Spinal cord (tissue), 10 donors: ENCODE measurements at places on chromosomes 12 and 14.

DNA sequence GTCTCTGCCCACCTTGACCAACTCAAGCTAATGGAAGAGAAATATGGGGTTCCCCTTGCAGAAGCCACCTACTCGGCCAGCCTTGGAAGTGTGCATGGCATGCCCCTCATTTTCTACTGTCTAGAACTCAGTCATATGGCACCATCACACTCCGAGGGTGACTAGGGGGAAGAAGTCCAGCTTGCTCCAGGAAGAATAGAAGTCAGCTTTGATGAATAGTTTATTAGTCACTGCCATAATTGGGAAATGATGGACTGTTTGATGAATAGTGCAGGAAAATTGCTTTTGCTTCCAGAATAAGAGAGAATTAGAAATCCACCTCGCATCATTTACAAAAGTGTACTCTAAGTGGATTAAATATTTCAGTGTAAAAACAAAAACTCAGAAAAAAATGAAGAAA is 1030.6 kb downstream of the VRK1 start:
- DNase-seq: no peak

DNA sequence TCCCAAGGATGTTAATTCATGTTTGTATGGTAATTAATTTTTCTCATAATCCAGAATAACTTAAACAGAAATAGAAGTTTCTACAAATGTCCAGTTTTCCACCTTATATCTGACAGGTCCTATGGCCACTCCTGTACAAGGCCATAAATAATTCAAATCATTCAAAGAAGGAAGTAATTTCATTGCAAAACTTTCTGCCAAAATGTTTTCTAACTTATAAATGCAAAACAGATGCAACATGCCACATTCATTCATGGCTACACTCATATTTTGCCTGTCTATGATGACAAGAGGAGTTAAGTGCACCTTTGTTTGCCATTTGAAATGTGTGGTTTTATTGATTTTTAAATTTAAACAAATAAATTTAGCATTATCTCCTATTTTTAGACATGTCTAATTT is 34.4 kb downstream of the ITPR2 start:
- DNase-seq: no peak

DNA sequence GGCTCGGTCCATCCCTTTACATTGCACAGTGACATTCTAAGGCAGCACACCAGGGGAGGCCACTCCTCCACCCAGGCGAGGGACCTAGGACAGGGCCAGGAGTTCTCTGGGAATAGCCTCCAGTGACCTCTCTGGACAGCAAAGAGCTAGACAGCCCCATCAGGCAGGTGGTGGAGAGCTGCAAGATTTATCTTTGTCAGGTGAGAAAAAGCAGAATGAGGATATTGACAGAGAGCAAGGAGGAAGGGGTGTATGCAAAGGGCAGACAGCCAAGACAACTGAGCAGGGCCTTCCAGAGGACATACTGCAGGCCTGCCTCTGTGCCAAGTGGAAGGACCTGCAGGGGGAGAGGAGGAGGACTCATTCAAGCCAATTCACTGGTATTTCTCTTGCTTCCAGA is 112.4 kb upstream of the MAX start:
- DNase-seq: no peak

- no peak for DNase-seq
Measured at GRCh38 chr12:7130701-7131501, 730 bp downstream of the CLSTN3 start.

GRCh38 chr12:115956659-115957058 is 320.8 kb downstream of the MED13L start:
- no peak for DNase-seq

GRCh38 chr12:5171701-5172100 is 128.0 kb downstream of the KCNA5 start:
- DNase-seq: peak; percentile 54

DNA sequence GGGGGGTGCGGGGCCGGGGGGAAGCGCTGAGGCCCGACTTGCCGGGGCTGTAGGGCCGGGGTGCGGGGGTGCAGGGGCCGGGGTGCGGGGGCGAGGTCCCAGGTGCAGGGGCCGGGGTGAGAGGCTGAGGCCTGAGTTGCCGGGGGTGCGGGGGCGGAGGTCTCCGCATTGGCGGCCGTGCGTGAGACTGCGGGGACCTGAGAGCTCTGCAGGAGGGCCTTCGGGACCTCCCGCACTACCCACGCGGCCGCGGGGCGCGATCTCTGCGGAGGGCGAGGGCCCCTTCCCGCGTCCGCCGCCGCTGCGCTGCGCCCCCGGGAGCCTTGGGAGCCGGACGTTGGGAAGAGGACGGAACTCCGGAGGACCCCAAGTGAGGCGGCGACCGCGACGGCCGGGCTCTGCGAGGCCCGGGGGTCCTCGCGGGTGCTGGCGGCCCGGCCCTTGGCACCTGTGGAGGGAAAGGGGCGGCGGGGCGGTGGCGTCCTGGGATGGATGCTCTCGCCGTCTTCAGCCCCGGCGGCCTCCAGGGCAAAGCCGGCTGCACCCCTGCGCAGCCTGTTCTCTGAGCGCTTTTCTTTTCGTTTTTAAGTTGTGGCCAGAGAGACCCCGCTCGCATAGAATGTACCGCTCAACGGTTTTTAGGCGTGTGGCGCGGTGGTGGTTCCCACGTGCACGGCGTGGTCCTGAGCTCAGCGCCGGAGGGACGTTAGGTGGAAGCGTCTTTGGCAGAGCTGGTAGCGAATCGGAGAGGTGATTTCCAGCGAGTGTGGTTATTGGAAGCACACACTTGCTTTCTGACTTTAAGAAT is 1.3 kb downstream of the PIWIL1 start:
- DNase-seq: peak; percentile 51

DNA sequence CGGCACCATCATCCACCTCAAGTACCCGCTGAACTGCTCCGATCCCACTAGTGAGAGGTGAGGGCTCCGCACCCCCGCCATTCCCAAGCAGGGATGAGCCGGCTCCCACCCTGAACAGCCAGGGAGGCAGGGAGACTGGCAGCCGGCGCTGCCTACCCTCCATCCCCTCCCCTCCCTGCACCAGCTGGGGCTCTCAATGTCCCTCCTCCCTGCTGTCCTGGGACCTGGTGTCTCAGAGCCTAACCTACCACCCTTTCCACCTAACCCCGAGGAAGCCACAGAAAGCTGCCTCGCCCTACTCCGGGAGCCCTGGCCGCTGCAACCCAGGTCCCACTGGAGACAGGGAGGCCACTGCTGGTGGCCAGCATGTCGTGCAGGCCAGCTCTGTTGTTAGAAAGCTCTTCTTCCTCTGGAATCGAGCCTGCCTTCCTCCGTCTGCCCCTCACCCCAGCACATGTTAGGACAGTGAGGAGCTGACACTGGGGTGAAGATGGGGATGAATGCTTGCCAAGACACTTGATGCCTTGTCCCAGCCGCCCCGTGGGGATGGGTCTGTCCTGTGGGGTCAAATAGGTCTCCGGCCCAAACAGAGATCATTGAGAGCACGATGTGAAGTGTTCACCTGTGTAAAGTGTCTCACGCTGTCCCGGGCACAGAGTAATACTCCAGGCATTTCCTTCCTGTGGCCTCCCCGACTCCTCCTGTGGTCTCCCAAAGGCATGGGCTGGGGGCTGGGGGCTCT is 1.1 kb downstream of the PTPN6 start:
- no peak for DNase-seq

GRCh38 chr12:29980304-29980703 is 196.6 kb upstream of the TMTC1 start:
- DNase-seq: no peak
